ENCODE measurements at places on chromosomes 5 and 9.

DNA sequence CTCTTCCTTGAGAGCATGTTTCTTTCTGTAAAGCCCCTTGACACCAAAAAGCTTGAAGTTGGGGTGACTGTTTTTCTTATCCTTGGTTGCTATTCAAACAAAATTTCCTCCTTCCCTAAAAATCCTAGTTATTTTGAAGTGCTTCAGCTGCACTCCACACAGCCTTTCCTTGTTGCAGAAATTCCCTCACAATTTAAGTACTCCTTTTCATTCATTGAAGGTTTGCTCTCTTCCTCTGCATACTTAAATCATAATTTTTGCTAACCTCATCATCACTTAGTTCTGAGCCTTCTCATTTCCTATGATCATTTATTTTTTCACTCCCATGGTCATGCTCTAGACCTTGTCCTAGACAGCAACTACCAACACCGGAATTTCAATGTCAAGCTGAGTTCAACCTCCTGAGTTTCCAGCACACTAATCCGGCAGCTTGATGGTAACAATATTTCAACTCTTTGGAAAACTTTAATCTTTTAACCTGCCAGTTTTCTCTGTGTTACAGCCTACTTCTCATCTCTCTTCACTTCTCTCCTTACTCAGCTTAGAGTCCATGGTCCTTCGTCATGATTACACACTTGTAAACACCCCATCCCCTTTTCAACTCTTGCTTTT is 78.7 kb upstream of the ACTBL2 start:
- no peak for DNase-seq

DNA sequence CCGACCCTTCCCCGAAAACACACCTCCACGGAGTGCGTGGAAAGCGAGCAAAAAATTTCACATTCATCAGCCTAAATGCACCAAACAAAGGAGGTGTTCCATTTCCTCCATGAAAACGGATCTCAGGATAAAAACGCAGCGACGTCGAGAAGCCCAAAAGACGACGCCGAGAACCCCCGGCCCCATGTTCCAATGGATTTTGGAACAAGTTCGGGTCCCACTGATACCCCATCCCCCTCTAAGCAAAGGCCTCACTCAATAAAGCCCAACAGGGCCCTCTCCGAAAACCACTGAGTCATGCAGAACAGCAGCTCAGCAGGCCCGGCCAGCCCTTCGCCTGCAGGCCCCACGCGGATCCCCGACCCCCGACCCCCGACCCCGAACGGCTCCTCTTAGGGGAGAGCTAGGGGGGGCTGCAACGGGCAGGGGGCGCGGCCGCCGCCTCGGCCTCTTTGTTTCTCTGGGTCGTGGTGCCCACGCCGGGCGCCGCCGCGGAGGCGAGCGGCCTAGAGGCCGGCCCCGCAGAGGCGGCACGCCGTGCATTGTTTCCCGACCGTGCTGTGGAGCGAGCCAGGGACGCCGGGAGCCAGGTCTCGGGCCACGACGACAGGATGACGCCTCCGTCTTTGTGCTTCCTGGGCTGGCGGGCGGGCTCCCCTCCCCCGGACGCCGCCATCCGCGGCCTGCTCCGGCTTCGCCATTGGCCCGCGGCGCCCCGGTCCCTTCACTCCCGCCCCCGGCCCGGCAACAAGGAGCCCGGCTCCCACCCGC is 915 bp downstream of the ZFAND5 start:
- peak; percentile 11 for DNase-seq

DNA sequence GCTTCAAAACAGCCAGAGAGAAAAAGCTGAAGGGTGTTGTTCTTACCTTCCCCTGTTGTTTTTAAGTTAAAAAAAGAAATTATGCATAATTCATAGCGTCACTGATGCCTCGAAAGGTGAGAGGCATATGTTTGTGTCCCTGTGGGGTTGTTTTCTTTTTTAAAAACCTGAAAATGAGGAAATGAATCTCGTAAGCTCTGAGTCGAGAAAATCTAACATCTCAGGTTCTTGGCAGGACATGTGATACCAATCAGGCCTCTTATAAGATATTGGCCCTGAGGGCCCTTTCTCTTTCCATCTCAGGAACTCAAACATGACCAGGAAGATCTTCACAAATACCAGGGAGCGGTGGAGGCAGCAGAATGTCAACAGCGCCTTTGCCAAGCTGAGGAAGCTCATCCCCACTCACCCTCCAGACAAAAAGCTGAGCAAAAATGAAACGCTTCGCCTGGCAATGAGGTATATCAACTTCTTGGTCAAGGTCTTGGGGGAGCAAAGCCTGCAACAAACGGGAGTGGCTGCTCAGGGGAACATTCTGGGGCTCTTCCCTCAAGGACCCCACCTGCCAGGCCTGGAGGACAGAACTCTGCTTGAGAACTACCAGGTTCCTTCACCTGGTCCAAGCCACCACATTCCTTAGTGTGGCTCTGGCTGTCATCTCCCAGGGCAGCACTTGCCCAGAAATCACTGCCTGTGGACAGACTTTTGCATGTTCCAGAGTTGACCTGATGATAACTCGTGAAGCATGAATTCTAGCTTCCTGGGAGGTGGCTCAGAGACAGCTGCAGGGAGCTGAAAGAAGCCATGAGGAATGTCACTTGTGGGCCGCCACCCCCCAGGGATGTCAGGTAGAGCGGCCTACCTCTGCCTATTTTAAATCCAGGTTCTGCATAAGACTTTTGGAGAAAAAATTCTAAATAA is at the start of gene TAL2:
Gene TAL2 (plus strand): TSS at position 274 of the 921 bp plus-strand sequence. CDS start 40 bp downstream, at position 314.
- DNase-seq: no peak

- DNase-seq: no peak
Measured at GRCh38 chr9:94079236-94079635, 5.0 kb upstream of the PTPDC1 start.

GRCh38 chr9:132823370-132824145 is 54.5 kb downstream of the AK8 start:
- no peak for DNase-seq

DNA sequence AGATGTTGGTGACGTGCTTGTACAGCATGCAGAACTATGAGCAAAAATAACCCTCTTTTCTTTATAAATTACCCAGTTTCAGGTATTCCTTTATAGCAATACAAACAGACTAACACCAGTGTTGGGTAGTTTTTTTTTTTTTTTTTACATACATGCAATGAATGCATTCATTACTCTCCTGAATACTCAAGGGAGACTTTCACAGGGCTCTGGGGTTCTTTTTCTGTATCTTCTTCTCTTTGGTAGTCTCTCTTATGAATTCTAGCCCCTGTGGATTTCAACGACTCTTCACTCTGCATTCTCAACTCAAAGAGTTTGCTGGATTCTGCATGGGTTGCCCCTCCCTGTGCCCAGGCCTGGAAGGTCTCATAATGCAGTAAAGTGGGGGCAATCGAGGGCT is 27.8 kb downstream of the PTTG1 start:
- DNase-seq: no peak

DNA sequence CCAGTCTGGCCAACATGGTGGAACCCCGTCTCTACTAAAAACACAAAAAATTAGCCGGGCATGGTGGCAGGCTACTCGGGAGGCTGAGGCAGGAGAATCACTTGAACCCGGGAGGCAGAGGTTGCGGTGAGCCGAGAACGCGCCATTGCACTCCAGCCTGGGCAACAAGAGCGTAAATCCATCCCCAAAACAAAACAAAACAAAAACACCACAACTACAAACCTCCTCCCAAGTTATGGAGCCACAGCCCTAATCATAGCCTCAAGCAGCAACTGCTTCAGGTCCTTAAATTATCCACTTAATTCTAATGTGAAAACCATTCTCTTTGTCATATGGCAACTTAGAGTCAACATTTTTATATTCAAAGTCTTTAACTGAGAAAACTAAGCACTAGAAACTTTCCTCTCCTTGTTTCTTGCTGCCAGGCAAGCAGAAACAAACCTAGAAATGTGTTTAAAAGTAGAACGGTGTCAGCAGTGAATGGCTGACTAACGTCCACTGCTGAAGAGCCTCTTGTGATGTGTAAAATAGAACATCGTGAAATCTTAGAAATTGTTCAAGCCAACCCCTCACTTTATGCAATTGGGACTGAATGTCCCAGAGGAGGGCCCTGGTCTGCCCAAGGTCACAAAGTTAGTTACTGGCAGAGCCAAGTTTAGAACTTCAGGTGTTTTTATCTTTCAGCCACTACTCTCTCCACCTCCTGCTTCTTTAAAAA is 5.7 kb downstream of the TMEM245 start:
- DNase-seq: no peak

GRCh38 chr9:17630531-17630949 is 51.7 kb downstream of the SH3GL2 start:
- peak; percentile 7 for DNase-seq
